ENCODE measurements at places on chromosomes 16 and 17.

DNA sequence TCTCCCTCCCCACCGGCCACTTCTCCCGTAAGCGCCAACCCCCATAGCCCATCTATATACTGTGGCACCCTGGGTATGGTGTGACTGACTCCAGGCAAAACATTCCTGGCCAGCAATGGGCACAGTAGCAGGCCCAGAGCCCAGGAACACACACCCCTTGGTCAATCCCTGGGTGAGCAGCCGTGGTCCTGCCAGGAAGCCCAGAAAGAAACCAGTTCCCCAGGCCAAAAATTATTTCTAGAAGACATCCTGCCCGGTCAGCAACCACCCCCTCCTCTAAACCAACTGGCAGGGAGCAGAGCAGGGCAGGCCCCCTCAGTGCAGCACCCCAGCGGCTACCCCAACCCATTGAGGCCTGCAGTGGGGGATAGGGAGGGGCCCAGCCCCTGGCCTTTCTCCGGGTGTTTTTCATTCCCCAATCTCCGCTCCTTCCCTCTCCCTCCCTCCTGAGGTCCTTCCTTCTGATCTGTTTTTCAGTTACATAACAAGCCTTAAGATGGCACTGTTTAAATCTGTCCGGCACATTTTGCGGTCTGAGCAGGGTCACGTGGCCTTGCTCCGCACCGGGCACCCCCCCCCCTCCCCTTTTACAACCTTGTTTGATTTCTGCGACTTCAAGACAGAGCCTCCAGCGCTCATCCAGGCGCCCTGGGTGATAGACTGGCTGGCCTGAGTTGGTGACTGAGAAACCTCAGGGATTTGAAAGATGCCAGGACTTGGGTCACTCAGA is 2.0 kb downstream of the NPTX1 start:
- peak; percentile 83 for DNase-seq

GRCh38 chr17:35390156-35390555 is 16.7 kb upstream of the SLFN11 start:
- no peak for DNase-seq

- no peak for DNase-seq
Measured at GRCh38 chr17:50687200-50688066, 20.3 kb downstream of the ANKRD40 start.

DNA sequence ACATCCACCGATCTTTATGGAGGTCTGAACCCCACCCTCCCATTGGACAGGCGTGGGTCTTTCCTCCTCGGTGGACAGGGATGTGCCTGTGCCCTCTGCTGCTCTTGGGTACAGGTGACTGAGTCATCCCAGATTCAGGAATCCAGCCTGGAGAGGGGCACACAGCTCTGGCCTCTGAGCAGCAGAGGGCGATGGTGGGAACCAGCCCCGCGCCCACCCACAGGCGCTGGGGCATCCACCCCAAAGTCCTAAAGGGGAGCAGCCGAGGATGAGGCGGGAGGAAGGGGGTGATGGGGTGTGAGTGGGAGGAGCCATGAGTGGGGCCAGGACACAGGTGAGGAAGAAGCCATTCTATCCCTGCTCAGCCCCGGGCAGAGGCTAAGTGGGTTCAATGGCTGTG is 35.0 kb downstream of the ENGASE start:
- DNase-seq = no peak

DNA sequence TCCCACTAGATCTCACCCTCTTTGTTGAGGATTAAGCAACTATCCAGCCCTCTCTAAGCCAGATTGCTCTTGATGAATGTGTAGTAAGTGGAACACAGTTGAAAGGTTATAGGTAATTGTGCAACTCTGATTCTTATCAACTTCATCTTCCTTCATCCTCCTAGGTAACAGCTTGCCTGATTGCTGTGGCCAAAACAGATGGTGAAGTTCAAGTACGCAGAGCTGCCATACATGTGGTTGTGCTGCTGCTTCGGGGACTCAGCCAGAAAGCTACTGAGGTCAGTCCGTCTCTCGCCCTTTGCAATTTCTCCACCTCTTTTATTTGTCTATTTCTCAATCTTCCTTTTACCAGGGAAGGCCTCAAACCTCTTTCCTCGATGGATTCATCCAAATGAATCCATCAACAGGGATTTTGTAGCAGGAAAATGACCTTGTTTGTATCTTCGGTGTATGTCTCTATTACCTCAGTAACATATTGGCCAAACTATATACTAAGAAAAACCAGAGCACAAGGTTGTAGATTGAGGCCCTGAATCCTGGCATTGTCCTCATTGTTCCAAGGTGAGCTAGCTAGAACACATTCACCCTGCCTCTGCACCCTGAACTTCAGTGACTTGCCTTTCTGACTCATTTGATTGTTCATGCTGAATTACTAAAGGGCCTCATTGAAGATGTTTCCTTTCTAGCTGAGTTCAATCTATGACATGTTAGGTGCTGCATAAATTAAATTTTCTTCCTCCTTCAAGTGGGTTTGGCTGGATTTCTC is 65.1 kb upstream of the HAS3 start:
- DNase-seq = no peak

- DNase-seq = no peak
Measured at GRCh38 chr16:74903120-74903519, 81.8 kb downstream of the WDR59 start.

DNA sequence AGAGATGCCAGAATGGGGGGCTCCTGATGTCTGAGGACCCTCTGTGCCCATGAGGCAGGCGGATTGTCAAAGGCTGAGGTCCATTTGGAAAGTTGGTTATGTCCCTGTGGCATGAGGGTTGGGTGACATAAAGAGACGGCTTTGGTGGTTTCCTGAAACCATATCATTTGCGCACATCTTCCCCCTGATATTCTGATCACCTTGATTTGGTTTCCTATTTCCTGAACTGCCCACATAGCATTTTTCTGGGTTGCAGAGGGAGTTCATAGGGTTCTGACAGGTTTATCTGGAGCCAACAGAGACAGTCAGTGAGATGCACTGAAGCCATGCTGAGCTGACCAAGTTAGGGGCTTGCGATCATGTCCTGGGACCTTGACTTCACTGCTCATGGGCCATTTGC is 15.7 kb upstream of the RNF222 start:
- DNase-seq = no peak

DNA sequence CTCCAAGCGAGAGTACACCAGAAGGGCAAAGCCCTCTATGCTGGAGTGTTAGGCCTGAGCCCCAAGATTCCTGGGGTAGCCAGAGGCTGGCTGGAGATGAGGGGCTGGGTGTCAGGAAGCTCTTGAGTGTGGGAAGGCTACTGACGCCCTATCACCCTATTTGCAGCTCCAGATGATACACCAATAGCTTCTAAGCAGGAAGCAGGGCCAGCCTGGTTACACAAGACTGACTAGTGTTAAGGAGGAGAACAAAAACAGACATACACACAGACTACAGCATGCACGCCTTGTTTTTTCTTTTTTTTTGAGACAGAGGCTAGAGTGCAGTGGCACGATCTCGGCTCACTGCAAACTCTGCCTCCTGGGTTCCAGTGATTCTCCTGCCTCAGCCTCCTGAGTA is 15.9 kb downstream of the POLR3K start:
- no peak for DNase-seq

GRCh38 chr16:65038100-65038499 is 83.8 kb downstream of the CDH11 start:
- no peak for DNase-seq

DNA sequence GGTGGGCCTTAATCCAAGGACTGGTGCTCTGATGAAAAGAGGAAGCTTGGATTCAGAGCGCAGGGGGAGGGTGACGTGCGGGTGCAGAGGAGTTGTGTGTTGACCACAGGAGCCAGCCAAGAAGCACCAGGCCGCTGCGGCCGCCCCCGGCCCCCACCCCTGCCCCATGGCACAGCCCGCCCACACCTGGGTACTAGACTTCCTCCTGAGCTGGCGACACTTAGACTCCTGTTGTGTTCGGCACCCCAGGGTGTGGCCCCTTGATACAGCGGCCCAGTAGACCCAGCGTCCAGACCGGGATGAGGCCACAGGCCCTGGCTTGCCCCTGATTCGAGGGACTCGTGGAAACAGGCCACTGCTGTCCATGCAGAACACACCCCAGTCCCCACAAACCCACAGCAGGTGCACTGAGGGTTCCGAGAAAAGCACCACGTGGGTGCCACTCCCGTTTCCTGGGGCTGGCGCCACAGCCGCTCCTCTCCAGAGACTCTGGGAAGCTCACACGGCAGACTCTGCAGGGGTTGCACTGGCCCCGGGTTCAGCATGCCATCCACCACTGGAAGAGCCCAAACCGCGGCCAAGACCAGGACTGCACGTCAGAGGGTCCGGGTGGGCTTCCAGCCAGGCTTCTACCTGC is 5.7 kb upstream of the SNAI3 start:
- no peak for DNase-seq

DNA sequence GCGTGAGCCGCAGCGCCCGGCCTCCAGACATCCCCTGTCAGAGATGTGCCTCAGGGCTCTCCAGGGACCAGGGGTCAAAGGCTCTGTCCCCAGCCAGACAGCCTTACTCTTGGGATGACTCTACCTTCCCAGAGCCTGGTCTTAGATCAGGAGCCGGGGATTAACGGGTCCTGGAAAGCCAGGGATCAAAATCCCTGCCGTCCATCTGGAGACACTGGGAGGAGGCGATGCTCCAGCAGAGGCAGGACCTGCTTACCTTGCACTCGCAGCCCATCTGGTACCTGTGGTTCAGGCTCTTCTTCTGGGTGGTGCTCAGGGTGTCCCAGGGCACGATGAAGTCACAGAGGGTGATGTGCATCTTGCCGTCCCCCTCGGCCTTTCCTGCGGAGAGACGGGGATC is 16.7 kb upstream of the USP36 start:
- DNase-seq = no peak

GRCh38 chr17:43856141-43856540 is 9.2 kb downstream of the CD300LG start:
- DNase-seq = no peak

GRCh38 chr16:30417529-30418349 is 10.3 kb downstream of the ZNF771 start:
- DNase-seq = peak; percentile 99

DNA sequence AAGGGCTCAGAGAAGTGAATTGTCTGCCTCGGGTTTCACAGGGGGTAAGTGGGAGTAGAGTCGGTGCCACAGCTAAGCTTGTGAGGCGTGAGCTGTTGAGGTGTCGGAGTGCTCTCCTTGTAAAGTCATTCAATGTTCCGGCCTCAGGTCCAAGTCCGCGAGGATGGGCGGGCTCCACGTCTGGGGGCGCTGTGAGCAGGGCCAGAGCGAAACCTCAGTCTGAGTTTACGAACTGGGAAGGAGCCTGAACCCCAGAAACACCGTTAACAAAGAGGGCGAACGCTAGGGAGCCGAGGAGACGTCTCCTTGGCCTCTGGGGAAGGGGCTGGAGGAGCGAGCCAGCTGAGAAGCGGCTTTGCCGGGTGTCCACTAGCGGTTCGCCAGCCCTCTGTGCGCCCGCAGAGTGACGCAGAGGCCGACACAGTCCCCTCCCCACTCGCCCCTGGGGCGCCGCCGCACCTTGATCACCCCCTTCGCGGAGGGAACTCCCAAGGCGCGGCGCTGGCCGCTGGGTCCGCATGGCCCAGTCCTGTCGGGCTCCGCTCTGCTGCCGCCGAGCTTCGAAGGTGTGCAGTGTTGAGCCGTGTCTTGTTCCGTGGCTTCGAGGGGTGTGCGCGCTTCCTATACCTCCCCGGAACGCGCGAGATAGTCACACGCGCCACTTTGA is 4.9 kb downstream of the IRX3 start:
- no peak for DNase-seq

DNA sequence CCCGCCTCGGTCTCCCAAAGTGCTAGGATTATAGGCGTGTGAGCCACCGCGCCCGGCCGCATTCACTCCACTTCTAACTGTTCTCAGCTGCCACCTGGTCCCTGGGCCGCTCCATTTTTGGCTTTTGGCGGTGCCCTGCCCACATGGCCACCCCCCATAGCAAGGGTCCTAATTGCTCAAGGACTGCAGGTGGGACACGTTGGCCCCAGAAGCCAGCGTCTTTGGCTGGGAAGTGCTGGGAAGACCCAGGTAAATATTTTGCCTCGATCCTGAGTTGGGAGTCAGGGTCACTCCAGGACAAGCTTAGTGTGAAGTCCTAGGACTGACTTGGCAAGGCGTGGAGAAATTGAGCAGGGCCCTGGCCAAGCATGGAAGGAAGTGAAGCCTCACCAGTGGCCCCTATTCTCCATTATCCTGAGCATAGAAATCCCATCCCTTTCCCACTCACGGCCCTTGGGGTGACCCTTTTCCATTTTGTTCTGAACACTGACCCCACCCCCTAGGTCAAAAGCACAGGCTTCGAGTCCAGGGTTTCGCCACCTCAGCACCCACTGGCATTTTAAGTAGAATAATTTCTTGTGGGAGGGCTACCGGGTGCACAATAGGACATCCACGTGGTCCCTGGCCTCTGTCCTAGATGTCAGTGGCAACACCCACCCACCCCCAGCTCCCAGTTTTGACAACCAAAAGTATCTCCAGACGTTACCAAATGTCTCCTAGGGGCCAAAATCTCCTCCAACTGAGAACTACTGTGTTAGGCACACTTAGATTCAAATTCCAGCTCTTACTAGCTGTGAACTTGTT is 5.9 kb upstream of the WDR81 start:
- DNase-seq = no peak

DNA sequence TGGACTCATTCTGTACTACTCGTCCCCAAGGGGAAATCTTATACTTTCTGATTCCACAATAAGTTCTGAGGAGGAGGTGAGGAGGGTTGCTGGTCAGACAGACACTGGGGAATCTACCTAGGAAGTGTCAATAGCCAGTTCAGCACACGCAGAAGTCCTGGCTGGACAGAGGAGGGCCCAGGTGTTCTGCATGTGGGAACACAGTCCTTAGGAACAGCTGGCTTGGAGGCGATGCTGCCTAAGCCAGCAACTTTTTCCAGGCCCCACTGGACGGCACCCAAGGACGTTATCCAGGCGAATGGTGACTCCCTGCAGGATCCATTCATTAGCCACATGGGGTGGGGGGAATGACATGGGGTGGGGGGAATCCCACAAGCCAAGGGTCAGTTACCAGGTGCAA is 29.9 kb upstream of the WFIKKN2 start:
- DNase-seq = no peak
